ENCODE measurements at places on chromosomes 7 and 10.

- DNase-seq, result no peak
Observed at GRCh38 chr10:89090756-89091445, 100.3 kb downstream of the FAS start.

DNA sequence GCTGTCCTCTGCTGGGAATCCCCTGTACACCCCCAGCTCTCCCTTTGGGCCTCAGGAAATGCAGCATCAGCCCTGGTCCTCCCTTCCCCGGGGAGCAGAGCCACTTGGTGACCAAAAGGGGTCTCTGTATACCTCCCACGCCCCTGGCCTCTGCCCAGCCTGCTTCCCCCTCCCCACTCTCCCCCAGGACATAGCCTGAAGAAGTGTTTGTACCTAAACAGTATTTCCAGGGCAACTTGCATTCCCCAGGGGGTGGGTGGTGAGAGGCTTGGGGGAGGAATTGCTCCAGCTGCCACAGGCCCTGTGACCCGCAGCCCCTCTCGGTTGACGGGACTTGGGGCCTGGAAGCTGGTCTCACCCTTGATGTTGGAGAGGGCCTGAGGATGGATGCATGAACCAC lies 39.3 kb downstream of the TMEM270 start:
- DNase-seq, result no peak

DNA sequence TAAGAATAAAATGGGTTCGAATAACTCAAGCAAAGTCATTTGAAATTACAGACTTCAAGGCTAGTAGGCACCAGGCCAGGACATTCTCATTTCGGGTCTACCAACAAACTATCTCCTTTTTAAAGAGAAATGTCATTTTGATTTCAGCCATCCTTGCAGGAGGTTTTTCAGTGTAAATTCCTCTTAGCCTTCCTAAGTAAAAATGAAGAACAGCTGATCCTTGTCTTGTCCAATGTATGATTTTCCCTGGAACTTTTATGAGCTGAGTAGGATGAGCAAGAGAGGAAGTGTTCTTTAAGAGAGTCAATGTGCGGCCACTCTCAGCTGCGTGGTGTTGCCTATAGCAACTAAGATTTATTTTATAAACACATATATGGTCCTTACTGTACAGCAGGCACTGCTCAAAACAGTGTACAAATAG lies 110.1 kb downstream of the PLCE1 start:
- DNase-seq, result no peak

- DNase-seq, result no peak
Observed at GRCh38 chr10:92773776-92774175, 74.5 kb upstream of the EXOC6 start.

- peak; percentile 24 for DNase-seq
Observed at GRCh38 chr10:75432176-75432575, 752 bp downstream of the LRMDA start.

DNA sequence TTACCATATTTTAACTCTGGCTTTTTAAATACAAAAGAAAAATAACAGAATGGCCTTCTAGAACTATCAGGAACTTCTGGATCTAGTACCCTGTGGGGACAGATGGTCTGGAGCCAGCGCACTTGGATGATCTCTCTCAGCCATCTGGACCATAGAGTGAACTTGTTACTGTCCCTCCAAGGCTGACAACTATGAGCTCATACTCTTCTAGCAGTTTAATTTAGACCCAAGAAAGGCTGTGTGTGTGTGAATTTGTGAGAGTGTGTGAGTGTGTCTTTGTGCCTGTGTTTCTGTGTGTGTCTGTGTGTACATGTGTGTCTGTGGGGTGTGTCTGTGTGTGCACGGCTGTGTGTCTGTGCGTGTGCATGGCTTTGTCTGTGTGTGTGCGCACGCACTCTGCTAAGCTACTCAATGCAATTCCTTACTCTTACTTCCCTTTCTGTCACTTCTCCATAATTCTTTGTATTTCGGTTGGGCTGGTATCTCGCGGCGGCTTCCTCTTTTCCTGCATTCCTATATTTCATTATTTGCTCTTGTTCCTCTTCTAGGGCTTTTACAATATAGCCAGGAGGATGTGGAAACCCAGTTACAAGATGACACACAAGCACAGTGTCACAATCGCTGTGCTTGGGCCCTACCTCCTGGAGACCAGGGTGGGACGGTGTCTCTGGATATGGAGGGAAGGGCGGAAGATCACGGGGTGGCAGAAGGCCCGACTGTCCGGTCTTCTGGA lies 51.9 kb downstream of the IKZF1 start:
- DNase-seq, result peak; percentile 96

DNA sequence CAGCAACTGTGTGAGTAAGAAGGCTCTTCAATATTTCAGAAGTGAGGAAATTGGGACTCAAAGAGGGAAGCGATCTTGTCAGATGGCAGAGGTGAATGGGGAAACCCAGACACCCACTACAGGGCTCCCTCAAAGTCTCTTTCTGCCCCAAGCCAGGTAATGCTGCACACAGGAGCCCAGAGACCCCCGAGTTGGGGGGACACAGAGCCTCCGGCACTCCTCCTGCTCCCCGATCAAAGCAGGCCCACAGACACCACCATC lies 139.4 kb downstream of the TNS3 start:
- DNase-seq, result no peak

DNA sequence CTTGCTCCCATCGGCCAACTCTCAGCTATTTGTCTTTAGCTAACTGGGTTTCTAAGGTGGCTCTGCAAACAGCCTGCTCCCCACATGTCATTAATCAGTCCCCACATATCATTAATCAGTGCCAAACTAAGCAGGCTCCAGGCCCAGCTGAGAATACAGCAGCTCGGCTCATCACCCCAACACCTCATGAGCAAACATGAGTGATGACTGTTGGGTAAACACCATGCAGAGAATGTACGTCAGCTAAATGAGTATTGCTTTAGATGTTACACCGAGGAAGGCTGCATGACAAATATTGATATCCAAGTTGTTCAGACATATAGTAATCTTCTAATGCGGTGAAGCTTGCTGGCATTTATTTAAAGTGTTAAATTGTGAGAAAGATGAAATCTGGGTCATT lies 187.5 kb upstream of the AOAH start:
- no peak for DNase-seq

DNA sequence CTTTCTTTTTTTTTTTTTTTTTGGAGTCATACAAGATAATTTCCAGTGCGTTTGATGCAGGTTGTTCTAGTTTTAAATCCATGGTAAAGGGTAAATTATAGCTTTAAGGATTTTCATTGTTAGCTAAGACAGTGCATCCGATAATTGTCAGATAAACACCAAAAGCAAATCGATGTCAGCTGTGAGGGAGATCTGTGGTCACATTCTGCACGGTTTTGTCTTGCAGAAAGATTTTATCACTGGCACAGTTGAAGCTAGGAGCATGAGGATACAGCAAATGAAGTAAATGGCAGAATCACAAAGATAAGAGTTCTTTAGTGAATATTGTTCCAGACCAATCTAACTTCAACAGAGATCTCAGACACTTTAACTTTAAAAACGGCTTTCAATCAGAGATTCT lies 648.8 kb upstream of the COBL start:
- DNase-seq, result no peak

DNA sequence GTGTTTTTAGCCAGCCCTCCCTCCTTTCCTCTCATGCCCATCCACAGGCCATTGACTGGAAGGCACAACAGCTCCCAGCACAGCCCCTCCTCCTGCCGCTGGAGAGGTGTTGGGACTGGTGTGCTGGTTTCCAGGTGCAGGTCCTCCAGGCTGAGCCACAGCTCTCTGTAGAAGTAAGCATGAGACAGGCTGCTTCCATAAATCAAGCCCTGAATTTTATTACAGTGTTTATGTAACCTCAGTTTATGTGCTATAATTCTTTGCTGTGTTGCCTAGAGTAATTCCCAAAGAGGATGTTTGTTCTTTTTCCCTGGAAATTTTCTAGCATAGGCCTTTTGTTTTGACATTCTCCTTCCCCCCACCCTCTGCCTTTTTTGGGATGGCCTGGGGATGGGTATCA lies 445.8 kb downstream of the AUTS2 start:
- DNase-seq, result no peak

DNA sequence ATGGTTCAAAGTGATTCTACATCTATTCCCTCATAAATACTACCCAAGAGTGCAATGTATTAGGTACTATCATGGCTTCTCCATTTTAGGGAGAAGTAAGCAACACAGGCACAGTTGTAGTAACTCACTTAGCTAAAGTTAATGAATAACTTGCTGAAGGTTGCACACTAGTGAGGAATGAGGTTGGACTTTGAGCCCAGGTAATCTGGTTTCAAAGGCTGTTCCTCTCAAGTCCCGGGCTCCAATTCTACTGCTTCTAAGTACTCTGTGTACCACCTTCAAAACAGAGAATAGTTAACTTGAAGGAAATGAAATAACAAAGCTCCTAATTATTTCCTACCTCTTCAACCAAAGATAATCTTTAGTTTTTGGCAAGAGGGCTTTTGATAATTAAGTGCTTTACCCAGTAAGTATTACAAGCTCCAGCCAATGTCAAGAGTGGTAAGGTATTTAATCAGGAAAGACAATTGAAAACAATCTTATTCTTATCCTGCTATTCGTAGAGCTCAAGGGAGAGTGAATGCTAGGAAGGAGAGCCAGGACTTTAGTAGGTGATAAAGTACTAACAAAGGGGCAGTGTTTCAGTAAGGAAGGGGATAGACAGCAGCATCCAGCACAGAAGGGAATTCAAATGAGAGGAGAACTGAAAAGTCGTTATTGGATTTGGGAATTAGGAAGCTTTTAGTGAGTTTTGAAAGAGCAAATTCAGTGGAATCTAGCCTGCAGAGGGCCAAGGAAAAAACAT lies 158.2 kb upstream of the PTPRZ1 start:
- no peak for DNase-seq

GRCh38 chr7:107179326-107180164 lies 10.7 kb downstream of the HBP1 start:
- DNase-seq, result no peak

DNA sequence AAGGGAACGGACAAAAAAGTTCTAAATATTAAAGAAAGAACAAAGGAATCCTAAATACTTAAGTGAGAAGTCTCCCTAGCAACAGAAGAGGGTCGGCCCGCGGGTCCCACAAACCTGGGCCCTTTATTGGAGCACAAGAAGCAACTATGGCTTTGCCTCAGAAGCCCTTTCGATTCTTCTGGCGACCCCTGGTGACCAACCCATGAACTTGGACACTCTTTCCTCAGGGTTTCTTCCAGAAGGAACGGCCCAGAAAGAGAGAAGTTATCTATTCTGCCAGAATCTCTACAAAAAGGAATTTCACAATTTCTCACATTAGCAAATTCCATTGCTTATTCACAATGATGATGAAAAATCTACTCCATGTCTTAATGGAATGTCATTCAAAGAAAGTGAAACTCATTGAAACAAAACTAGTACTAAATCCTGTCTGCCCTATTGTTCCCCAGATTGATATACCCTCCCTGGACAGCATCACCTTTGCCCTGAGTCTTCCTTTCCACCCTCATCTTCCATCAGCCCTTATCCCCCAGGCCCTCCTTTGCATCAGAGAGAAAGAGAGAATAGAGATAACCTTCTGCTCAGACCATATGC lies 43.7 kb downstream of the CPVL start:
- peak; percentile 21 for DNase-seq

DNA sequence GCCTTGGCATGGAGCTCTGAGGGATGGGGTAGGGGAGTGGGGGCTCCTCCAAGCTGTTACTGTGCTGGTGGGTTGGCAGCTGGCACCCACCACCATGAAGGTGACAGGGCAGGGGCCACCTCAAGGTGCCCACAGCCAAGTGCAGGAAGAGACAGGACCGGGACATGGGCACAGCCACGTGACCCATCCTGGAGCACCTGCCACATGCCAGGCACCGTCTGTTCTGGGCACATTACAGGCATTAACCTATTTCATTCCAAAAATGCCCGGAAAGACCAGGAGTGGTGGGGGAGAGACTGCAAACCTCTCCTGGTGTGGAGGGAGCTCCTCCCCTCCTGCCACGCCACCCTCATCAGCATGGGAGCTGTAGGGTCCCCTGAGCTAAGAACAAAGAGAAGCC lies 56.7 kb downstream of the CAMK2B start:
- DNase-seq, result no peak

- DNase-seq, result no peak
Observed at GRCh38 chr7:149720372-149721083, 52.9 kb downstream of the ZNF467 start.

- no peak for DNase-seq
Observed at GRCh38 chr10:108360187-108360586, 1195.7 kb upstream of the SORCS1 start.

DNA sequence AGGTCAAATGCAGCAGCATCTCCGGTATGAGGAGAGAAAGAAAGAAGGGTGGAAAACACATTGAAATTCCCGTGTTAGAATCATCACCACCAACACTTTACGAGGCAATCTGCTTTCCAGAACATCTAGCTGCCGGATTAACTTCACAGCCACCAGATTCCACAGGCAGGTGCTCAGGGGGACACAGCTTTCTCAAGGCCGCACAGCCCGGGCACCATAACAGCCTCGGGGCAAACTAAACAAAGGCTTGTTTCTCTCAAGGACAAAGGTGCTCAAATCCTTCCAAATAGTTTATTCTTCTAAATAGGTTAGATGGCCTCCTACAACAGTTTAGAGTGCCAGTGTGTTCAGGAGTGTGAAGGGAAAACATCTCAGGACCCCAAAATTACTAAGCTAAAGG lies 156.3 kb downstream of the DIP2C start:
- no peak for DNase-seq

DNA sequence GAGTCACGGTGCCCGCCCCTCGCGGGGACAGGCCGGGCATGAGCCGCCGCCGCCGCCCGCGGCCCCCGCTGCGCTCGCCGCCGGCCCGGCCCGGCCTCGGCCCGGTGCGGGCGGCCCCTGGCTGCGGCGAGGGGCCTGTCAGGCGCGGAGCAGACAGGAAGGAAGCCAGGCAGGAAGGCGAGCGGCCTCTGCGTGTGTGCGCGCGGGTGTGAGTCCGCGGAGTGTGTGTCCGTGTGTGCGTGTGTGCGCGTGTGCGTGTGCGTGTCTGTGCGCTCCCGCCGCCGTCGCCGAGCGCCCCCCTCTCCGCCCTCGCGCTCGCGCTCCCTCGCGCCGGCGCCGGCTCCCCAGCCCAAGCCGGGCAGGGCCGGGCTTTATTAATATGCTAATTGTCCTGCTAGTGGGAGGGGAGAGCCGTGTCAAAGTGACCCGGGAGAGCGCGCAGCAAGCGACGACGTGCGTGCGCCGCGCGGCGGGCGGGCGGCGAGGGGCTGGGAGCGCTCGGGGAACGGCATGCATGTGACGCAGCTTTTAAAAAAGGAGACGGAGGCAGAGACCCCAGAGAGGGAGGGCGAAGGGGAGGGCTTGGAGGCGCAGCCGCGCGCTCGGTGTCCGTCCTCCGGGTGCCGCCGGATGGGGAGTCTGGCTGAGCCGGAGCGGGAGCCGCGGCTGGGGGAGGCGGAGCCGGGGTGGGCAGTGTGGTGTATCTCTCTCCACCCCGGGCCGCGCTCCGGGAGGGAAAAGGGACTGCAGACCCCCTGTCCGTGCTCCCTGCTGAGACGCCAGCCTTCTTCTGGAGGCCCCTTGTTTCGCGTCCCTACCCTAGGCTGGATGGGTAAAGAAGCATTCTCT lies at the start of gene LDB1:
Gene LDB1 (minus strand): TSS at position 227 of the 849 bp plus-strand sequence. CDS start 258 bp downstream, outside the sequence.
- peak; percentile 84 for DNase-seq

- DNase-seq, result no peak
Observed at GRCh38 chr7:83547526-83547925, 101.4 kb downstream of the SEMA3E start.

DNA sequence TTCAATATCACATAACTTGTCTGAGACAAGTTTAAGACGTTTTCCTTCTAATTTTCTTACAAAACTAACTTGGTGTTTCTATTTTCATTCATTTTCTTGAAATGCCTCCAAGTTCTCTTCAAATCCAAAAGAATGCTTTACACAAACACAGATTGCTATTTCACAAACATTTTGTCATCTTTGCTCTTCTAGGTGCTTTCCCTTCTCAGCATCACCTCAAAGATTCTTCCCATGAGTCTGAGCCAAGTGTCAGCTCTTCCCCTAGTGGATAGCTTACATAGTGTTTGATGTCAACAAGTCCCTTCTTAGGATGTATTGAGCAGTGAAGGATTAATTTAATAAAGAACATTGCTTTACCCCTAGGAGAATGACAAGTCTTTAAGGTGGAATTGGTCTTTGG lies 38.1 kb upstream of the SEMA3A start:
- no peak for DNase-seq
